Brain microvascular endothelial cell (primary cell): ENCODE measurements at places on chromosomes 13 and 19.

DNA sequence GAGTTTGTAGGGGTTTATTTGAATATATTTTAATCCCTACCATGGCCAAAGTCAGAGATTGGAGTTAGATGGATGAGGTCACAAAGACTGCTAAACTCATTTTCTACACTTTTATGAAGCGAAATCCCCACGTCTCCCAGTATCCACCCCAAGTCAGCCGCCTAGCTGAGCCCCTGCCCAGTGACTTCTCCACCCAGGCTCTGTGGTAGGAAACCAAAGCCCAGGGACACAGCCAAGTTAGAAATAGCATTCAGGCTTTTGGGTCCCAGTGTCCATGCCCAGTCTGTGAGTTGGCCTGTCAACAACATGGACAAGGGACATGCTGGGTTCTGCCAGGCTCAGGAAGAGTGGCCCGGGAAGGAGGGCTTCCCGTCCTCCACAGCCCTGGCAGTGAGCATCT lies 474.0 kb downstream of the FOXO1 start:
- DNase-seq = no peak

DNA sequence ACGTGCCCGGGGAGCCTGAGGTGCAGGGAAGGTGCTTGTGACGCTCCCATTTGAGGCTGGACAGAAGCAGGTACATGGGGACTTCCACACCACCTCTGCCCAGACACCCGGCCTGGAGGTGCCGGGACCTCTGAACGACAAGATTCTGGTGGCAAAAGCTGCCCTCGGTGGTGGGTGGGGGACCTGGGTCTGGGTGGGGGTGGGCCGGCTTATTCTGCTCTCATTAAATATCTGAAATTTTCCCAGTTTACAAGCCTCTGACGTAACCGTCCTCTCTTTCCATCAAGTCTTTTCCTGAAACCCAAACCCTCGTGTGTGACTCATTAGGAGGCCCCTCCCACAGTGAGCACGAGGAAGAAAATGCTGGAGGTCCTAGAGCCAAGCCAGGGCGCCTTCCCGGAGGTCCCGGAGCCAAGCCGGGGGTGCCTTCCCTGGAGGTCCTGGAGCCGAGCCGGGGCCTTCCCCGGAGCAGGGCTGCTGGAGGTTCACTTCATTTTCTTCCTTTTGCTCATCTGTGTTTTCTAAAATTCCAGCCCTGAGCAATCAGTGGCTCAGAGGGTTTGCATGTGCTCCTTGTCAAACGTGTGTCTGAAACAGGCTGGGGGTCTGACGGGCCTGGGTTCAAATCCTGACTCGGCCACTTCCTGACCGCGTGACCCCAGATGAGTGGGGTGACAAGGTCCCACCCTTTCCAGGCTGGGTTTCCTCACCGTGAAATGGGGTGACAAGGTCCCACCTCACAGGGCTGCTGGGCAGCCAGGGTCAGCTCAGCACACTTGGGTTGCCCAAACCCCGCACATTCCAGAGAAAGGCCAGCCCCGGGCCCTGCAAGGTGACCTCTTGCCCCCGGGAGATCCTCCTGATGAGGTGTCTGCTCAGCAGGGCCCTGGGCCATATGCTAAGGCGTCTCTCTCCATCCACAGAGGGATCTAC lies 10.0 kb downstream of the CFD start:
- DNase-seq = peak; percentile 88

GRCh38 chr19:2087621-2088100 lies 8.5 kb downstream of the MOB3A start:
- no peak for DNase-seq

DNA sequence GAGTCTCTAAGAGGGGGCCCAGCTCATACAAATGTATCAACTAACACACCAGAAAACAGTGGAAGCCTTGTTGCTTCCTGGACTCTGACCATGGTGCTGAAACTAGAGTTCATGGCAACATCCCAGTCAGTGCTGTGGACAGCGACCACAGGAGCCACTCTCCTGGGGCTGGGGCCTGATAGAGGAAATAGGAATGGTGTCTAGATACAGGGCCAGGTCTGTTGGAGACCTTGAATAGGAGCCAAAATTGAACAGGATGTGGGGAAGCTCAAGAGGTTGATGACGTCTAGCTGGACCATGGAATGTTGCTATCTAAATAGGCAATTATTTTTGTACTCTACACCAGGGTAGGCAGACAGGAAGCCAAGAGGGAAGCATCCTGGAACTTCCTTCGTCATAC lies 21.7 kb downstream of the LILRB4 start:
- peak; percentile 2 for DNase-seq

DNA sequence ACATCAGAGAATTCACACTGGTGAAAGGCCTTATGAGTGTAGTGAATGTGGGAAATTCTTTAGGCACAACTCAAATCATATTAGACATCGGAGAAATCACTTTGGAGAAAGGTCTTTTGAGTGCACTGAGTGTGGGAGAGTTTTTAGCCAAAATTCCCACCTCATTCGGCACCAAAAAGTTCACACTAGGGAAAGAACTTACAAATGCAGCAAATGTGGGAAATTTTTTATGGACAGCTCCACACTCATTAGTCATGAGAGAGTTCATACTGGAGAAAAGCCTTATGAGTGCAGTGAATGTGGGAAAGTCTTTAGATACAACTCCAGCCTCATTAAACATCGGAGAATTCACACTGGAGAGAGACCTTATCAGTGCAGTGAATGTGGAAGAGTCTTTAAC lies 10.1 kb downstream of the ZNF17 start:
- no peak for DNase-seq

DNA sequence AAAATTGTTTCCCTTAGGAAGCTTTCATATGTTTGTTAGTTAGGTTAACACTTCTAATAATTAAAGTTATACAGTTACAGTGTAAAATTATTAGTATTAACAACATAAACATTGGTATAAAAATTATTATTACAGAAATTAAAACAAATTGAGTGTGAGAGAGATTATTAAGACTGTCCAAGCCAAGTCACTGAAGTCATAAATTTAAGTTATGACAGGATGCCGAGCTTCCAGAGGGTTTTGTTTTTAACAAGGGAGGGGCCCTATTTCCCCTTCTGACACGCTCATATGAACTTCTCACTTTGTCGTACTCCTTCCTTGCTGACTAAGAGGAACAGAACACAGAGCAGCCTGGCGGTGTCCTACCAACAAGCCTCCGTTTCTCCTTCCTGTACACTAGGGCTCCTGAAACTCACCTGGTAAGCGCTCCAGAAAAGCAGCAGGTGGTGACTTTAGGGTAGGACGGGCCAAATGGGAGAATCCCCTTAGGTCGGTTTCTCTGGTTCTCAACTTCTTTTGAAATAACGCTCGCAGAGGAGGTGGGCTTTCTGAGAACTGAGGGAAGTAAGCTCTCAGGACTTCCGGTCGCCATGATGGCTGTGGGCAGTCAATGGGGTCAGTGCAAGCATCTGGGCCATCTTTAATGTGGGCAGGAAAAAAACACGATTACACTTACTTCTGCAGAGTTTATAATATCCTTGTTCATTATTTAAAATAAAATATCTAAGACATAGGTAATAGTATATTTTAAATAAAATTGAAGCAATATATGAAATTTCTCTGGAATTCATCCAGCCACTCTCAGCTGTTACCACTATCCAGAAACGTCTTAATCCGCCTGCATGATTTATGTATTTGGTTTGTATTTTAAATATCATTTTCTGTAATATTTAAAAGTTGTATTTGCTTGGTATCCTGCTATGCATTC lies at the start of gene CARD8:
CARD8 (minus strand) TSS at position 537 of the 928 bp plus-strand sequence. CDS start 14,892 bp downstream, outside the sequence.
- peak; percentile 84 for DNase-seq

GRCh38 chr19:46176116-46176860 lies 28.2 kb downstream of the IGFL2 start:
- DNase-seq = no peak

DNA sequence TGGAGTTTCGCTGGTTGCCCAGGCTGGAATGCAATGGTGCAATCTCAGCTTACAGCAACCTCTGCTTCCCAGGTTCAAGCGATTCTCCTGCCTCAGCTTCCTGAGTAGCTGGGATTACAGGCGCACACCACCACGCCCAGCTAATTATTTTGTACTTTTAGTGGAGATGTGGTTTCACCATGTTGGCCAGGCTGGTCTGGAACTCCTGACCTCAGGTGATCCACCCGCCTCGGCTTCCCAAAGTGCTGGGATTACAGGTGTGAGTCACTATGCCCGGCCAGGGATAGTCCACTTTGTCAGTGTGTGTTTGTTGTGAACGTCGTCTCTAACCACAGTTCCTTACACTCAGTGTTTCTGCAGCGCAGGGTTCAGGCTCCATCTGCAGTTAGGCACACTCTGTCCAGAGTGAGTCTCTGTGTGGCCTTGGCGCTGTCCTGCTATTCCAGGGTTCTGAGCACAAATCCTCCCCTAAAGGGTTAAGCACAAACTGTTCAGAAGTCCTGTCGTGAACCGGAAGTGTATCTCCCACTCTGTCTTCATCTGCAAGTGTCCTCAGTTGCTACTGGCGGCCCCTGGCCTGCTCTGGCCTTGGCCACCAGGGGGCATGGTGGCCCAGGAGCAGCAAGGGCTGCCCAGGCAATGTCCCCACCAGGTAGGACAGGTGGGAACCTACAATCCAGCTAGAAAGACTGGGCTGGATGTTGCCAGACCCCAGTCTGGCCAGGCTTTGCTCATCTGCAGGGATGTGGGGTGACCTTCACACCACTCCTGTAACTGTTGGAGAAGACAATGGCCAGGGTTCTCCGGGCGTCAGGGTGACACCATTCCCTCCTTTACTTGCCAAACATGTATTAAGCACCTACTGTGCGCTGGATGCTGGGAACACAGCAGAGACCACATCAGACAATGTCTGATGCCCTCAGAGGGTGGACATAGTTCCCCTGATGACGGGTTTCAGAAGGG lies 38.8 kb upstream of the GATAD2A start:
- peak; percentile 63 for DNase-seq

- no peak for DNase-seq
Observed at GRCh38 chr19:4732680-4733114, 9.1 kb upstream of the DPP9 start.
